ENCODE measurements at places on chromosomes 5 and 9. TPM values are rescaled to one million over a fixed set of nuclear protein-coding genes. Genes with fewer than 3 reads are reported as not detected.

- peaks cover 3% of the 10 kb centered on the region for H3K27me3 ChIP-seq
- H3K27ac ChIP-seq = no peak overlapping the region
- no peak for DNase-seq
- no peaks in the 10 kb centered on the region for H3K36me3 ChIP-seq
- H3K4me1 ChIP-seq = no peaks in the 10 kb centered on the region
Measured at GRCh38 chr5:175576096-175576495, 81.8 kb upstream of the HRH2 start.

DNA sequence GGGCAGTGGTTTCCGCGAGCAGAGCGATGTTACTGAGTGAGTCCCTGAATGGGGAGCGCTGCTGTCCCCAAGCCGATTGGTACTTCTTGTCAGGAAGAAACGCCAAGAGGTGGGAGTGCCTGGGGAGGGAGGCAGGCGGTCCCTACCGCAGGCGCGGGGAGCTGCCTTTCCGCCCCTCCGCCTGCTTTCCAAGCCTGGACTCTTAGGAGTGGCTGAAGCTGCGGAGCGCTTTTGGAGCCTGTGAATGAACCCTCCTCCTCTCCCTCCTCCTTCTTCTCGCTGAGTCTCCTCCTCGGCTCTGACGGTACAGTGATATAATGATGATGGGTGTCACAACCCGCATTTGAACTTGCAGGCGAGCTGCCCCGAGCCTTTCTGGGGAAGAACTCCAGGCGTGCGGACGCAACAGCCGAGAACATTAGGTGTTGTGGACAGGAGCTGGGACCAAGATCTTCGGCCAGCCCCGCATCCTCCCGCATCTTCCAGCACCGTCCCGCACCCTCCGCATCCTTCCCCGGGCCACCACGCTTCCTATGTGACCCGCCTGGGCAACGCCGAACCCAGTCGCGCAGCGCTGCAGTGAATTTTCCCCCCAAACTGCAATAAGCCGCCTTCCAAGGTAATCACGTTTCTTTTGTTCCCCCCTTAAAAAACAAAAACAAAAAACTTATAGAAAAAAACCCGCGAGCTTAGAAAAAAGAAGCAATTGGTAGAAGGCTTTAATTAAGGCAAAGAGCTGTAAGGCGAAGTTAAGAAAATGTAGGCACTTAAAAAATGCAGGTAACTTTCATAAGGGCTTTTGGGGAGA is at the start of gene VCAN:
Gene VCAN, plus strand, starts transcription at position 340 of the 808 bp plus-strand sequence. CDS start 11,775 bp downstream, outside the sequence.
- no peaks in the 10 kb centered on the region for H3K36me3 ChIP-seq
- peaks cover 57% of the 10 kb centered on the region for H3K27me3 ChIP-seq
- H3K4me3 ChIP-seq = peak within 1 kb of the TSS; percentile 29
- DNase-seq = peak; percentile 38
- H3K27ac ChIP-seq = peak within 1 kb of the TSS; percentile 49

PCDHB6 gene
- 0.15 TPM for total RNA-seq

DNA sequence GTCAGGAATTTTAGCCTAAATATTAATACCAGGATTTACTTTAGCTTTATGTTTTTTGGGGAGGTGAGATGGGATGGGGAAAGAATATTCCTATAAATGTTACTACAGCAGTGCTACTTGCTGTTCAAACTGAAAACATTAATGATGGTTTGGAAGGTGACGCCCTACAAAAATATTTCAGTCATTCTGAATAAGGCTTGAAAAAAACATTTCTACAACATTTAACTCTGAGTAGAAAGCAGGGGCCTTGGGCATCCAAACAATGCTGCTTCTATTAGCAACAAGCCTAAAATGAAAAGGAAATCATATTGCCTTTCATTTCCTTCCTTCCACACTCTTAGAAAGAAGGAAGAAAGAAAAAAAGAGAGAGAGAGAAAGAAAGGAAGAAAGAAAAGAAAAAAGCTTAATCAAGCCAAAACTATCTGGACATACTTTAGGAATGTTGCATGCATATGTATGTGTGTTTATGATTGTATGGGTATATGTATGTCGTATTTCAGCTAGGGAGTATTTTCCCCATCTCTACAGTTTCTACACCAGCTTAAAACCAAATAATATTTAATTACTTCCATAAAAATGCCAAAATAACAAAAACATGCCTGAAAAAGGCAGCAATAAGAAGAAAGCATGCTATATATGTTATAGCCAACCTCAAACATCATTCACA is 16.3 kb upstream of the DAB2 start:
- no peaks in the 10 kb centered on the region for H3K4me1 ChIP-seq
- no peak overlapping the region for H3K4me3 ChIP-seq
- no peak for DNase-seq
- no peaks in the 10 kb centered on the region for H3K27me3 ChIP-seq

MARVELD2 gene
- total RNA-seq = 51.2 TPM

- H3K27me3 ChIP-seq = no peaks in the 10 kb centered on the region
- H3K27ac ChIP-seq = no peak overlapping the region
- DNase-seq = peak; percentile 26
- no peaks in the 10 kb centered on the region for H3K36me3 ChIP-seq
- no peaks in the 10 kb centered on the region for H3K4me1 ChIP-seq
- H3K4me3 ChIP-seq = no peak overlapping the region
Measured at GRCh38 chr5:126499853-126500342, 76.7 kb downstream of the GRAMD2B start.

DNA sequence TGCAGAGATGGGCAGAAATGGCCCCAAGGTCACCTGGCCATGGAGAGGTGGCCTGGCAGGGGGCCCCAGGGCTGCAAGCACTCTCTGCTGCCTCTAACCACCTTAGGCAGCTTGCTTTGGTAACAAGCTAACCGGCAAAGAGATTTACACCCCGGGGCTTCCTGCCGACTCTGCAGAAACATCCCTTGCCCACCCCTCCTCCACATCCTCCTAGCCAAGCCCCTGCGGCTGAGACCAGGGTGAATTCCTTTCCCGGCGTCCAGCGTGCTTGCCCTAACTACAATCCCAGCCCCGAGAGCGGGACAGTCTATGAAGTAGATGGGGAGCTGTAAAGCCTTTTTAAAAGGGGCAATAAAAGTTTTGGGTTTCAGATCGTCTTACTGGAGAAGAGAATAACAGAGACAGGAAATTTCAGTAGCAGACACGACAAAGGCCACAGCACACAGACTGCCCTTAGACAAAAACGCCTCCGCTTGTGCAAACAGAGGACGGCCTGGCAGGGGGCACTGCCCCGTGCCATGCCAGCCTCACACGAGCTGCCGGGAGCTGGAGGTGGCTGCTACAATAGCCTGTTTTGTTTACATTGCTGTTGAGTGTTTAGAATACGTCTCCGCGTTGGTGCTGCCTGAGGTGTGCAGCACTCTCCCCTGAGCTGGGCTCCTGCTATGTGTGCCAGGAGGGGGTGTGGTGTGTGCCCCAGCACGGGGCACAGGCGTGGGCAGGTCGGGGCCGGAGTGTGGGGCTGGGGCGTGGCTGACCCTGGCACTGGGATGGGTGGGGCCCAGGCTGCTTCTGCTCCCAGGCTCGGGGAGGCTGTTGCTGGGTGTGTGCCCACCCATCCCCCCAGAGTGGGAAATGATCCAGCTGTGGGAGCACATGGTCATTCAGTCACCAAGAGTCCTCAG is 15.3 kb downstream of the MYMK start:
- no peak overlapping the region for H3K4me3 ChIP-seq
- no peaks in the 10 kb centered on the region for H3K27me3 ChIP-seq
- DNase-seq = peak; percentile 46
- H3K27ac ChIP-seq = no peak overlapping the region

- H3K4me1 ChIP-seq = peaks cover 2% of the 10 kb centered on the region
- H3K4me3 ChIP-seq = no peak overlapping the region
- no peak for DNase-seq
- no peaks in the 10 kb centered on the region for H3K36me3 ChIP-seq
- H3K27me3 ChIP-seq = no peaks in the 10 kb centered on the region
- H3K27ac ChIP-seq = no peak overlapping the region
Measured at GRCh38 chr9:92739346-92739970, 25.2 kb downstream of the BICD2 start.

DNA sequence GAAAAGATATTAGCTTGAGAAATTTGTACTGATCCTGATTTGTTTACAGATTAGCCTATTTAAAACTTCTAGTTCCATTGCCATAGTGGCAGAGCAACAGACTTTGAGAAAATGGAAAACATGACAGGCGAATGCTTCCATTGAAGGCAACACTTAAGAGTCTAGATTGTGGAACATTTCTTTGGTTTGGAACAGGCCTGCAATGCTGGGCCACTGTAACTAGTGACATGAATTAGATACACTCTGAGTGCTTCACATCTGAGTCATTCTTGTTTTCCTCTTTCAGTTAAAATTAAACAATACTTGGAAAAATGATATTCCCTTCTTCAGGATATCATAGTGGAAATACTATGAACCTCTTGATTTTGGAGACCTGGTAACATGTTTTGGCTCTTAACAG is 453.6 kb upstream of the TUSC1 start:
- no peaks in the 10 kb centered on the region for H3K4me1 ChIP-seq
- H3K27me3 ChIP-seq = no peaks in the 10 kb centered on the region
- no peak overlapping the region for H3K4me3 ChIP-seq
- no peak overlapping the region for H3K27ac ChIP-seq
- H3K36me3 ChIP-seq = no peaks in the 10 kb centered on the region

GRCh38 chr5:131810510-131811249 is 13.9 kb upstream of the FNIP1 start:
- DNase-seq = no peak
- no peaks in the 10 kb centered on the region for H3K36me3 ChIP-seq
- no peaks in the 10 kb centered on the region for H3K4me1 ChIP-seq
- H3K27me3 ChIP-seq = no peaks in the 10 kb centered on the region
- H3K27ac ChIP-seq = no peak overlapping the region

DNA sequence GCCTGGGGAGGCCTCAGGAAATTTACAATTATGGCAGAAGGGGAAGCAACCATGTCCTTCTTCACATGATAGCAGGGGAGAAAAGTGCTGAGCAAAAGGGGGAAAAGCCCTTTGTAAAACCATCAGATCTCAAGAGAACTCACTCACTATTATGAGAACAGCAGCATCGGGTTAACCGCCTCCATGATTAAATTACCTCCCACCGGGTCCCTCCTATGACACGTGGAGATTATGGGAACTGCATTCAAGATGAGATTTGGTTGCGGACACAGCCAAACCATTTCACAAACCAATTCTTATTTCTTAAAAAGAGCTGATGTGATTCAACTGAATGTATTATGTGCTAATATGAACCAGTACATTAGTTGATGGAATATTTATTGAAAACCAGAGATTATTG is 63.9 kb downstream of the PARP8 start:
- no peak for DNase-seq
- no peak overlapping the region for H3K27ac ChIP-seq
- H3K36me3 ChIP-seq = no peaks in the 10 kb centered on the region
- no peaks in the 10 kb centered on the region for H3K4me1 ChIP-seq
- H3K27me3 ChIP-seq = no peaks in the 10 kb centered on the region
- H3K4me3 ChIP-seq = no peak overlapping the region
